Stimulated activated CD4-positive, alpha-beta T cell treated with anti-CD3 and anti-CD28 coated beads, Interleukin-15, amount 100 ng/mL, for 1 hour (primary cell): ENCODE measurements at places on chromosomes 2 and 18.

DNA sequence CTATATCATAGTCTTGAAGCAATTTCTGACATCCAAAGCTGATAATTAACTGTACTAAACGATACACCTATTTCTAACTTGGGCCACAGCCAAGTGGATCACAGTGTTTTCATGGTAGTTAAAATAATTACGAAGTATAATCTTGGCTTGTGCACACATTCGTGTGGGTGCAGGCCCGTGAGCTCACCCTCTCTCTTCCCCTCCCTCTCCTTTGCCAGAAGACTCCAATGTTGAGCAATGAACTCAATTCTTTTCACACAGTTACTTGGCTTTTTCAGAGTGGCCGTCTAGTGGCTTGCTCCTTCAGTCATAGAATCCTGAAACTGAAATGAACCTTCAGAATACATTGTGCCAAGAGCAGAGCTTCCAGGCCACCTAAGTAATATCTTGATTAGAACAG, 178.7 kb downstream of the NCKAP5 start:
- no peak for DNase-seq

GRCh38 chr2:162967147-162967546, 128.6 kb upstream of the KCNH7 start:
- no peak for DNase-seq

DNA sequence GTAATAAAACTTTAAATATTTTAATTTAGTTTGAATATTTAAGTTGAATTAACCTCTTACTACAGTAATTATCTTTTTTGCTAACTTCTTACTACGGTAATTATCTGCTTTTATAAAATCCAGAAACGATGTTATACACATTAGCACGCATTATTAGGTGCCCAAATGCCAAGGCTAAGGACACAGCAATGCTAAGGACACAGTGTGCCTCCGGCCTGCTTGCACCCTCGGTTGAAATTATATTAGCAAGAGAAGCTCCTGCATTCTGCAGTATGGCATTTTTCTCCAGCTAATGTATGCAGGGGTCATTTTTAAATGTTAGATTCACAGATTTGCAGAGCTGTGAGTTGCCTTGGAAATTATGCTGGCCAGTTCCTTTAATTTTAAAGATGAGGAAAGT, 220.0 kb downstream of the NEDD4L start:
- no peak for DNase-seq

DNA sequence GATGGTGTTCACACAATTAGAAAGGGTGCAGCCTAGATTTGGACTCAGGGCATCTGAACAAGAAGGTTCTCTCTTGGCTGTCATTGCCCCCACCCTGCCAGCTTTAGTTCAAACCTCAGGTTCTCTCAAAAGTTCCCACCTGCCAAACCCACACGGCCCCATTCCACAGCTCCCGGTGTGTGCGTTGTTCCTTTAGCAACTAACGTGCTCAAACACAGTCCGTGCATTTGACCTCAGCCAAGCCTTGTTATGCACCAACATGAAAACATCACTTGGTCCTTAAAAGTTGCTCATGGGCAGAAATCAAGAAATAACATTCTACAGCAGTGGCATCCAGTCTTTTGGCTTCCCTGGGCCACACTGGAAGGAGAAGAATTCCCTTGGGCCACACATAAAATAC, 32.0 kb downstream of the LOXHD1 start:
- no peak for DNase-seq

- no peak for DNase-seq
These were observed 1.7 kb upstream of the HS6ST1 start for GRCh38 chr2:128320192-128320905.

GRCh38 chr2:168626096-168626495, 170.0 kb downstream of the CERS6 start:
- no peak for DNase-seq

DNA sequence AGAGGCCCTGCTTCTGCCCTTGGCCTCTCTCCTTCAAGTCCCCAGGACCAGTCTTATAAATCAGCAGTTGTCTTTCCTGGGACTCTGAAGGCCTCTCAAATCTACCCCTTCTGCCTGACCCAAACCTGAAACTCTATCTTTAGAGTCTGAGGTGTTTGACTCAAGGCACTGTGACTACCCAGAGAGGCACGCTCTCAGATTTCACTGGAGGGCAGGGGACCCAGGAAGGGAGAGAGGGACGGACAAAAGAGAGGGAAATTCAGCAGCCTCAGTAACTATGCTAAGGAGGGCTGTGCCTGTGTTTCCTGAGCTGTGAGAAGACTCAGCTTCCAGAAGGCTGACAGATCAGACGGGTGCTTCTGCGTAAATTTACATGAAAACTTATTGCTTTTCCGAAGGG, 217.8 kb downstream of the HAUS1 start:
- no peak for DNase-seq

- DNase-seq = no peak
These were observed 60.7 kb upstream of the CYTIP start for GRCh38 chr2:157504623-157505022.

DNA sequence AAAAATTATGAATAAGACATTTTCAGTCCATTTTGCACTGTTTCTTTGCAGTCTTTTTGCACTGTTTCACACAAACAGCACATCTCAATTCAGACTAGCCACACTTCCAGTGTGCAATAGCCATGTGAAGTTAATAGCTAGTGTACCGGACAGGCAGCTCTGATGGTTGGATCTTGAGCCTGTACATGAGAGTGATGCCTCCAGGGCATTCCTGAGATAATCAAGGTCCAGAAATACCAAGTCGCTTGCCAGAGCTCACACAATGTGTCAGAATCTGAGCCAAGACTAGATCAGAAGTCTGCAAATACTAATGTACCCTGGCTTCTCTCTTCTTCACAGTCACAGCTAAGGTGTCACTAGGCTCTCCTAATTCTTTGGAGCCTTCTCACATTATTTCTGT, 180.2 kb downstream of the OSR1 start:
- DNase-seq = no peak

DNA sequence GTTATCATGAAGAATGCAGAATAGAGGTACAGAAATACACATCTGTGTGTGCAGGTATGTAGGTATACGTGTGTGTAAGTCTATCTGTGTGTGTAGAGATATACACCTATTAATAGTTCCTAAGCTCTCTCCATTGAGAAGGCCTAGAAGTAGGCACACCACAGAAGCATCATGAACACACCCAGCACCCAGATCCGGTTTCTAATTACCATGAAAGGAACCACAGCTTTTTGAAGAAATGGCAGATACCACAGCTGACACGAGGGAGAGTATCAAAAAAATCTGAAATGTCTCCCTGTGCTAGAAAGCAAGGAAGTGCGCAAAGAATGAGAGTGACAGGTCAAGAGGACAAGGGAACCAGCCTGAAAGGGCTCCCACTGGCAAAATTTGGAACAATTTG, 27.7 kb upstream of the AP1S3 start:
- DNase-seq = no peak

- no peak for DNase-seq
These were observed 56.0 kb upstream of the LRPPRC start for GRCh38 chr2:44051593-44052347.

- DNase-seq = peak; percentile 51
These were observed 864 bp downstream of the LBH start for GRCh38 chr2:30231996-30232800.

- DNase-seq = no peak
These were observed 11.0 kb downstream of the ADRA2B start for GRCh38 chr2:96105152-96105915.

- no peak for DNase-seq
These were observed 105.5 kb downstream of the THADA start for GRCh38 chr2:43490252-43490786.
